ENCODE measurements at places on chromosomes 4 and X.

DNA sequence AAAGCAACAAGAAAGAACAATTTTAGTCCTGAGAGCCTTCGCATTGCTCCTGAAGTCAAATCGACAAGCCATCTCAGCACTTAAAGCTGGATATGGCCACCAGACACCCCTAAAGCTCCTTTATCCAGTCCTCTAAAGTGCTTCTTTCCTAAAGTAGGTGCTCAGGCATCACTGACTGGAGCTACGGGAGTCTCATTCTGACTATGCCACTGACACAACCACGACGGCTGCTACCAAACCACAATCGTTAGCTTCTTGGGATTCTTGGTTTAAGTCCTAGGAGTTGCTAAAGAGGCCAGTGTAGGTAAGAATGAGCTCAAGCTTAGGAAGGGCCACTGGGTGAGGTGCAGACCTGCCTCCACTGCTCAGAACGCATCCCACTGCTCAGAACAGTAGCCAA lies 1.0 kb downstream of the SLC10A6 start:
- DNase-seq = no peak

DNA sequence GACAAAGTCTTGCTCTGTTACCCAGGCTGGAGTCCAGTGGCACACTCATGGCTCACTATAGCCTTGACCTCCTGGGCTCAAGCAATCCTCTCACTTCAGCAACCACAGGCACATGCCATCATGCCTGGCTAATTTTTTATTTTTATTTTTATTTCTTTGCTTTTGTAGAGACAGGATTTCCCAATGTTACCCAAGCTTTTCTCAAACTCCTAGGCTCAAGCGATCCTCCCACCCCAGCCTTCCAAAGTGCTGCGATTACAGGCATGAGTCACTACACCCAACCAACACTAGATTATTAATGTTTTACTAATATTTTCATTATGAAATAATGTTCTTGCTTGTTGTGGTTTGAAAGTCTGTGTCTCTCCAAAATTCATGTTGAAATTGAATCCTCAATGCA lies 5.2 kb upstream of the ACTRT1 start:
- DNase-seq = no peak

DNA sequence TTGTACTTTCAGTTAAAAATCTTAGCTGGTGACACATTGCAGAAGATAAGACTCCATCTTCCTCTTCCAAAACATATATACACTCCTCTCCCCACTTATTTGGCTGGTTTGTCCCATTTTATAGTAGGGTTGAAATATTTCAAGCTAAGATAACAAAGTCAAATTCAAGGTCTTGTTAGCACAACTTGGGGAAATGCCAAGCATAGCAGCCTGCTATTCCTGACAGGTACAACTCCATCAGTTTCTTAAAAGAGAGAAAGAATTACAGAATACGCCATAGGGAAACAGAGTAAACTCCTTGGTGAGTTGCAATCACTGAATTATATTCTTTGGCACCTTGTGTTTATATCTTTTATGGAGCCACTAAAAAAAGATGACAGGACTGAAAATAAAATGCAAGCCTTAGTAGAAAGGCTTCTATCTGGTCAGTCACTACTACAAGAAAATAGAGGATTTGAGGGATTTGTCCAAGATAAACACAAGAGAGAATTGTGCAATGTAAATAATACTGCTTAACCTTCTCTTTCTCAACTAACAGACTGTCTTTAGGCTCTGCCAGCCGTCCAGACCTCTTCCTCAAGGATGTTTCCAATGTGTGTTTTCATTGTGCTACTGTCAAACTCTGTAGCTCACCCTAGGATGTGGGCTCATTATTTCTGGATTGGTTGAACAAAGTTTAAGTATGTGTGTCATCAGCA lies 170.3 kb downstream of the VEGFC start:
- no peak for DNase-seq

DNA sequence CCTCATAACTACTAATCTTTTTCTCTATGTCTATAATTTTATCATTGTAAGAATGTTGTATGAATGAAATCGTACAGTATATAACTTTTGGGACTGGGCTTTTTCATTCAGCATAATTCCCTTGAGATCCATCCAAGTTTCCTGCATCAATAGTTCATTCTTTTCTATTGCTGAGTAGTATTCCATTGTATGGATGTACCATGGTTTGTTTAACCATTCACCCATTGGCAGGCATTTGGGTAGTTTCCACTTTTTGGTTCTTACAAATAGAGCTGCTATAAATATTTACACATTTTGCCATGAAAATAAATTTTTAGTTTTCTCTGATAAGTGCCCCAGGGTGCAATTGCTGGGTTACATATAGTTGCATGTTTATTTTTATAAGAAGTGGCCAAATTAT lies 659.8 kb downstream of the RAPGEF2 start:
- no peak for DNase-seq

- no peak for DNase-seq
These were observed 6.2 kb upstream of the P2RY8 start for GRCh38 chrX:1542994-1543725.

DNA sequence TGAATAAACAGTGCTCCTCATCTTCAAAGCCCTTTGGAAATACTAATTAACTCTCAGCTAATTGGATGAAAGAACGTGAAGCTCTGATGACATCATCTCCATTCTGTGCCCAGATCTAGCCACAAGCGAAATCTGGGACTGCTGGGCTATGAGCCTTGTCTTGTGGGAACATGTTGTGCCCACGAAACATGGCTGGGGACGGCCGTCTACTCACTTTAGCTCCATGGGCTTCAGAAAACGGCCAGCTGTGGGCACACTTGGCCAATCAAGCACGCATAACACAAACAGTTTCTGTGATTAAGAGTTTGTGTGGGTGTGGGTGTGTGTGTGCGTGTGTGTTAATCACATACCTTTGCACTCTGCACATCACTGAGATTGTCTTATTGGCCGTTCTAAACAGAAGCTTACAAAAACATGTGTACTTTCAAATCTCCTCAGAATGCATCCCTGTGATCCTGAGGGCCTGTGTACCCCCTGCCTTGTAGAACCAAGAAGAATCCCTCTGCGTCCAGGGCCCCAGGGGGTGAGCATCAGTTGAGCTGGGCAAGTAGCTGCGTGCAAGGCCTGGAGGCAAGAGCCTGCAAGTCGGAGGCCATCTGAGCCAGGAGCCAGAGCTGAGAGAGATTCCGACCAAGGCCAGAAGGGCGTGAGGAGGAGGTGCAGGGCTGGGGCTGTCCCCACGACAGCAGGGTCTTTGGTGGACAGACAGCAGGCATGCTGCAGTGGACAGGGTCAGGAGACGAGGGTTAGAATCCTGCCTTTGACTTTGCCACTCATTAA lies 18.7 kb upstream of the ZNF185 start:
- peak; percentile 40 for DNase-seq

- no peak for DNase-seq
These were observed 139.0 kb downstream of the UNC5C start for GRCh38 chr4:95409750-95410149.

DNA sequence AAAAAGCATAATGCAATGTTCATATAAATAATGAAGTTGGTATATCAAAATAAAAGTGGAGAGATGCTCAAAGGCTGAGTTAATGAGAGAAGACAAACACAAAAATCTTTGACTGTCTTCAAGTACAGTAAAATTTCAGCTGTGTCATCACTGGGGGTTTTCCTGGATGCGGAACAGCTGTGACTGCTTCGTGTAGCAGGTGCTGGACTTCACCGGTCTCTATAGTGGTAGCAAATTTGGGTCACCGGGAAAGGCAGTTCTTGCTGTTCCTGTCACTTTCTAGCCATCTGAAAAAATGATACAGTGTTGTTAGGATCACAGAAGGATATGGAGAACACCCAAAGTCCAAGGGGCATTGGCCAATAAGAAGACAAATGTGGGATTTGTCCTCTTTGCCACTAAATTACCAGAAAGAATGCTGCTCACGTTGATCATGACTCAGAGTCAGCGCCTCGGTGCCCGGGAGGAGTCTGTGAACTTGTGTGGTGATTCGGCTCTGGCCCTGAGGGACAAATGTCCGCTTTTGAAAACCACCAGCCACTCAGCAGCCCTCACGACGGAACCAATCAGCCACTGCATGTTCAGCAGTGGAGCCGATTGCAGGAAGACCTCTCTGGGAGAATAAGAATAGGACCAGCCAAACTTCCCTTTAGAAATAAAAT lies 230.1 kb upstream of the FAT1 start:
- no peak for DNase-seq

DNA sequence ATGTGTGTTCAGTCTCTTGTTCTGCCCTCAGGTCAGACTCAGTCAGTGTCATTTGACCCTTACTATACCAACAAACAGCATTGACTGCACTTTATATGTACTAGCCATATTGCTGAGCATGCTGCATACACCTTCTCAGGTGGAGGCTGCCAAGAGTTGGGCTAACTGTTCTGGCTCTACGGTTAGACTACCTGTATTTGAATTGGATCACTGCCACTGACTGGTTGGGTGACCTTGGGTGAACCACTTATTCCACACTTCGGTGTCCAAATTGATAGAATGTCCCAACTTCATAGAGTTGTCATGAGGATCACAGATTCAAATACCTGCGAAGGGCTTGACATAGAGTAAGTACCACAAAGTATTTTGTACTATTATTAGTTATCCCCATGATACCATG lies 91.2 kb upstream of the GPR50 start:
- DNase-seq = no peak

- no peak for DNase-seq
These were observed 853.8 kb upstream of the INTU start for GRCh38 chr4:126779001-126779400.

DNA sequence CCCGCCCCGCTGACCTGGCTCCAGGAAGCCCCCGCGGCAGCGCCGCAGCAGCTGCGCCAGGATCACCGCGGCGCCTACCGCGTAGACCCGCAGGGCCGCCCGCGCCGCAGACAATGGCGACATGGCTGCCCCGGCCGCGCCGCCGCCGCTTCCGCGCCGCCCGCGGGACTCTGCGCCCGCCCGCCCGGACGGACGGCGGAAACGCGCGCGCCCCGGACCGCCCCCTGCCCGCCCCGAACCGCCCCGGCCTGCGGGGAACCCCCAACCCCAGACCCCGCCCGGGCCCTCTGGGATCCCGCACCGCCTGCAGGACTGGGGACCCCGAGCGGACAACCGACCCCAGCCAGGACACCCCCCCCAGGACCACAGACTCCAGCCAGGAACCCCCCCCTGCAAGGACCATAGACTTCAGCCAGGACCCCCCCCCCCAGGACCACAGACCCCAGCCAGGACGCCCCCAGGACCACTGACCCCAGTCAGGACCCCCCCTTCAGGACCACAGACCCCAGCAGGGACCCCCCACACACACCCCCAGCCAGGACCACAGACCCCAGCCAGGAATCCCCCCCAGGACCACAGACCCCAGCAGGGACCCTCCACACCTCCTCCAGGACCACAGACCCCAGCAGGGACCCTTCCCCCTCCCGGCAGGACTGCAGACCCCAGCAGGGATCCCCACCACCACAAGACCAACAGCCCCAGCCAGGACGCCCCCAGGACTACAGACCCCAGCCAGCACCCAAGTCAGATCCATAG lies at the start of the genes DHRSX and ZBED1:
Gene DHRSX (minus strand): TSS at position 174 of the 756 bp plus-strand sequence. CDS start 51 bp downstream, at position 123.
Gene ZBED1 (minus strand): TSS at position 174 of the 756 bp plus-strand sequence. CDS start 10,257 bp downstream, outside the sequence.
- peak; percentile 27 for DNase-seq

DNA sequence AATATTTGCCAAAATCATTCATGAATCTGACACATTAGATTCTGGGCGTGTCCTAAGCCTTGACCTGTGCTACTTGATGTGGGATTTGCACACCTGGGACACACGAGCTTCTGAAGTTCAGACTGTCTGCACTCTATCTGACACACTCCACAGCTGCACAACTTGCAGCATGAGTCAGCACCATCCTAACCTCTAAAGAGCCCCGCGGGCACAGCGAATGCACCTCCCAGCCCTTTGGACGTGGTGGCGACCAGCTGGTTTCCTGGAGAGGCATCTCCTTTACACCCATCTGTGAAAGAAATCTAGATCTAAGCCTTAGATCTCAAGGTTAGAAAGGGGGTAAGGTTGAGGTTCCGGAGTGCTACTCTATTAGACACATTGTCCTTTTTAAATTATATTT lies 69.2 kb downstream of the SORBS2 start:
- peak; percentile 20 for DNase-seq

- DNase-seq = peak; percentile 22
These were observed 403 bp downstream of the SGCB start for GRCh38 chr4:52037689-52038102.

DNA sequence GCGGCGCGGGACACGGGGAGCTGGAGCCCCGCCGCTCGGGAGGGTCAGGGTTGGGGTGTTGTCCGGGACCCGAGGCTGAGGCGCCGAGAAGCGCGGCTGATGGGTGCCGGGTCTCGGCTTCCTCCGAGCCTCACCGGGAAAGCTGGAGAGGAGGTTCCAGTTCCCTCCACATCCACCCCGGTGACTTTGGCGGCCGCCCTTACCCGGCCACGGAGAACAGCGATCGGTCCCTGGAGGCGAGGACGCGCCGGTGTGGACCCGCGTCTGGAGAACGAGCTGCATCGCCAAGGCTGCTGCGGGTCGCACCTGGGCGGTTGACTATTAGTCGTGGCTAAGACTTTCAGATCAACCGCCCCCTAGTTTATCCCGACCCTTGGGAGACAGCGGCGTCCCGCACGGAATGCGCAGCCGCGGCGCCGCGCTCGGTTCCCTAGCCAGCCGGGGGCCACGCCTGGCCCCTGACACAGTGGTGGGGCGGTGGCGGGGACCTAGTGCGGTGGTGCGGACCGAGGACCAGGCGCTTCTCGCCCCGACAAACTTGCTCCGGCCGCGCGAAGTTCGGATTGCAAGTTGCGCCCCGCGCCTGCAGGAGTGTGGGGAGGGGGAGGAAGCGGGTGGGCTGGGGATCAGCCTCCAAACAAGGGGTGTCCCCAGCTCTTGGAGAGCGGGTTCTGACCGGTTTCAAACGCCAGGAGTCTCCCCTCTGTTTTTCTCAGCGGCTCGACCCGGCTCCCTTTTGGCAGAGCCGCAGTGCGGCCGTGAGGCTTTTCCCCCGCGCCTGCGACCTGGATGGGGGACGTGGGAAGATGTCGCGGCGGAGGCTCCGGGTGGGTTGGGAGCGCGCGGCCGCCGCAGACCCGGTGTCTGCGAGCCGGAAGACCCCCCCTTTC lies 568 bp downstream of the FHDC1 start:
- DNase-seq = peak; percentile 44

GRCh38 chr4:15343581-15343980 lies 84.3 kb upstream of the C1QTNF7 start:
- no peak for DNase-seq

- DNase-seq = peak; percentile 69
These were observed 68.7 kb downstream of the NSD2 start for GRCh38 chr4:1939664-1940509.

DNA sequence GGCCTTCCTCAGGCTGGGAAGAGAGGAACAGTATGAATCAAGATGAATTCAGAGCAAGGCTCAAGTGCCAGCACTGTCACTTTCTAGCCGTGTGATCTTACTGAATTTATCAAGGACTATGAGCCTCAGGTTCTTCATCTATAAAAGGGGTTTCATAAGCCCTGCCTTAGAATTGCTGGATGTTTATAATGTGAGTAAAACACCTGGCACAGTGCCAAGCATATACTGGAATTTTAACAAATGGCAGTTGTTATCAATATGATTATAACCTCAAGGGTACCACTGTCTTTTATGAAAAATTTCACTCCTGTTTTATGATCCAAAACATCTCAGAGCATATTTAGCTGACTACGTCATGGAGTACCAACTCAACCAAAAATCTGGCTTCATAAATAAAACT lies 4.0 kb downstream of the MAGEC2 start:
- DNase-seq = no peak
